ENCODE measurements at places on chromosomes 5 and 9.

DNA sequence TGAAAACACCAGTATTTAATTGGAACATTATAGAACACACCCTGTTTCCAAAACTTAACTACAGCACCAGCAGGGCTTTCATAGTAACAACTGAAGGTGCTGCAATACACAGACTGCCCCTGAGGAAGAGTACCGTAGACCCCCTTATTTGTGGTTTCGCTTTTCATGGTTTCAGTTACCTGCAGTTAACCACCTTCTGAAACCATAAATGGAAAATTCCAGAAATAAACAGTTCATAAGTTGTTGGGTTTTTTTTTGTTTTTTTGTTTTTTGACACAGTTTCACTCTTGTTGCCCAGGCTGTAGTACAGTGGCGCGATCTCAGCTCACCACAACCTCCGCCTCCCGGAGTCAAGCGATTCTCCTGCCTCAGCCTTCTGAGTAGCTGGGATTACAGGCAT lies 9.5 kb upstream of the GLDC start:
- no peak for DNase-seq

- no peak for DNase-seq
These were observed 22.5 kb upstream of the JAKMIP2 start for GRCh38 chr5:147805030-147805454.

DNA sequence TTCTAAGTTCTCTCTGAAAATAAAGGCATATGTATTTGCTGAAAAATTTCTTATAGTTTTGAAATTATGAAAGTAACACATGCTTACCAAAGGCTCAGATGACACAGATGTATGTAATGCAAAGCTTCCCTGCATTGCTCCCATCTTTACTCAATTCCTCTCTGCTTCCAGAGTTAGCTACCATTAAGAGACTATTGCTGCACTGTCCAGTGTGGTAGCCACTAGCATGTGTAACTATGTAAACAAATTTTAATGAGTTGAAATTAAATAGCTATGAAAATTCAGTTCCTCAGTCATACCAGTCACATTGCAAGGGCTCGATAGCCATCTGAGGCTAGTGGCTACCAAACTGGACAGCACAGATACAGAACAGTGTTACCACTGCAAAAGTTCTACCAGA lies 17.9 kb downstream of the FRMD3 start:
- no peak for DNase-seq

- no peak for DNase-seq
These were observed 62.4 kb downstream of the MEF2C start for GRCh38 chr5:88820581-88820980.
